GOT3 (cell line): ENCODE measurements at places on chromosomes 4 and X.

- DNase-seq = no peak
Observed at GRCh38 chrX:27555514-27555913, 34.6 kb upstream of the DCAF8L2 start.

DNA sequence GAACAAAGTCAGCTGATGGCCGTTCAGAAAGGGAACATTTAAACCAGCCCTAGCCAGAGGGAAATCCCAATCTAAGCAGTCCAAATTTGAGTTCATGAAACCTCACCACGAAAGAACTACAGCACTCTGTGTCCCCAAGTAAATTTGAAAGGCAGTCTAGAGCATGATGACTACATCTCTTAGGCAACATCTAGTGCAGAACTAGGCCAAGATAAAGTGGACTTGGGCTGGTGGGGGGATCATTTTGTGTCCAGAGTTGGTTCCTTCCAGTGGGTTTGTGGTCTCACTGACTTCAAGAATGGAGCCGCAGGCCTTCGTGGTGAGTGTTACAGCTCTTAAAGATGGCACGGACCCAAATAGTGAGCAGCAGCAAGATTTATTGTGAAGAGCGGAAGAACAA is 64.9 kb downstream of the KLHL4 start:
- DNase-seq = no peak

DNA sequence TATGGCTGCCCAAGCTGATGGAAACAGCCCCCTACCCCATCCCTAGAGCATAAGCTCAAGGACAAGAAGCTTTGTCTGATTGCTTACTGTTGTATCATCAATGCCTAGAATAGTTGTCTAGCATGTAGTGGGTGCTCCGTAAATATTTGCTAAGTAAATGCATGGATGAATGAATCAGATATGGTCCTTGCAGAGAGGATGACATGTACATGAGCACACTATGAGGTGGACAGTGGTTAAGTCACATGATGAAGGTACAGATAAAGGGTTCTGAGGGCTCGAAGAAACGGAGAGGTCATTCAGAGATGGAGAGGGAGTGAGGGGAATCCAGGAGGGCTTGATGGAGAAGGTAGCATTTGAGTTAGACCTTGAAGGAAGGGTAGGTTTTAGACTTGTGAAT is 214.2 kb downstream of the RBMX2 start:
- DNase-seq = no peak

DNA sequence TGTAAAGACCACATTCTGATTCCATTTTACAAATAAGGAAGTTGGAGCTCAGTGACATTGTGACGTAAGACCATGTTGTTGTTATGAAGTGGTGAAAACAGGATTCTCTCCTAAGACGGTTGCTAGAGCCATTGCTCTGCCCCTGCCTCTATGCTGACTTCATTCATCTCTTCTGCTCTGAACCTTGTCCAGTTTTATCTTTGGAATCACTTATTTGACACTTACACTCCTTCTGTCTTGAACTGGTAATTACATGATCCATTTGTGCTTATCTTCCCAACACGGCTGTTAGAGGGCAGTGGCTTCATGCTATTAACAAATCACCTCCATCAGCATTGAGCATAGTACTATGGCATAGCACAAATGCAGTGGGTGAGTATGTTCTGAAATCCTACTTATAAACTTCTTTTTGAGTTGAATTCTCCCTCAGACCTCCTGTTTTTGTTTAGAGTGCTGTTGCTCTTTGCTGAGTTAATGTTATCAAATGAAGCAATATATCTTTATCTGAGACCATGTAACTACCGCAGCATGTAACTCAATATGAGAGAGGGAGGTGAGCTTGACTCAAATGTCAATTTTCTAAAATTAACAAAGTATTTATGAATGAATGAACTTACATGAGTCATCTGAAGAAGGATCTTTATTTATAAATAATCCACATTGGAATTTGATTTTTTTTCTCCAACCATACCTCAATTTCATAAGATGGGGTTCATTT is 177.8 kb downstream of the RASL11B start:
- no peak for DNase-seq

DNA sequence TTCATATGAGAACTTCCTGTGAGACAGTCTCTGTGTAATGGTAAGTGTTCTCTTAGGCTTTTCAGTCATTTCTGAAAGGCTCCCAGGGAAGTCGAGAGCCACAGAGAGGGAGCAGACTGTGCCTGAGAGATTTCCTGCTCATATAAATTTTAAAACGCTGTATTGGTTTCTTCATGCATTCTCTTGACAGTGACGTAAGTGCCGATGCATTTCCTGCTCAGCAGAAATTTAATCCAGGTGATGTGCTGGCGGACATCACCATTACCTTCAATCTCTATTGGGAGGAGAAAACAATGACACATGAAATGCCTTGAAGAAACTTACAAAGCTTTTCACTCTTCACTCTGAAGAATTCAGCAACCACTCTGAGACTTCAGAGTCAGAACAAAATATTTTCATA is 383.6 kb downstream of the BMPR1B start:
- DNase-seq = no peak

DNA sequence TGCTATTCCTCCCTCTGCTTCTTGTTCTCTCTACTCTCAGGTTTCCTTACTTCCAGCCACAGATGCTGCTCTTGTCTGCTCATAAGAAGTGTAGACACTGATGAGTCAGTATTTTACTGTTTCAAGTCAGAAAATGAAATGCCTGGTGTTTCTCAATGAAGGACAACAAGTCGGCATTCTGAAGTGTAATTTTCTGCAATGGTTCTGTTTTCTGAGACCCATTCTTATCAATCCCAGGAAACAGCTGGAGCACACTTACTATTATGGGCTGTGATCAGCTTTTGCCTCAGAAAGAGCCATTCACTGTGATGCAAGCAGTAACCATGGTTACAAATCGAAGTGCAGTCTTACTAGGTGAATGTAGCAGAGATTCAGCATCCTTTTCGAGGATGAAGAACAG is 42.0 kb downstream of the SLC4A4 start:
- no peak for DNase-seq

- DNase-seq = no peak
Observed at GRCh38 chr4:74822603-74823002, 28.3 kb upstream of the BTC start.

- no peak for DNase-seq
Observed at GRCh38 chrX:13469963-13470684, 99.3 kb upstream of the EGFL6 start.

- DNase-seq = no peak
Observed at GRCh38 chr4:149398993-149399392, 416.6 kb downstream of the IQCM start.

- no peak for DNase-seq
Observed at GRCh38 chr4:38055566-38055965, 95.4 kb downstream of the PTTG2 start.

DNA sequence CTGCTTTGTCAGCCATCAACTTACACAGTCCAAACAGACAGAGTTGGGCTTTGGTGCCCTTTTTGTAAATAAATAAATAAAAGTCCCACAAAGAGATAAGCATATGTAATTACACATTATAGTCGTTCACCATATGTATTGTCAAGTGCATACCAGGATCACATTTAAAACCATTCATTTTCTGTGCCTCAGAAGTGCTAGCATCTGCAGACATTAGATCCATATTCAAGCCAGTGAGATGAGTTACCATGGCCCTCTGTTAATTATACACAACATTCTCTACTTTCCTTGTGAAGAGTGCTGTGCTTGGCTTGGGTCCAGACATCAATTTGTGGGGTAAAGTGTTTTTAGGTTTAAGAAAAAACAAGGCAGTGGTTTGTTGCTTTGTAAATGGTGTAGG is 76.8 kb downstream of the ENOX2 start:
- no peak for DNase-seq

DNA sequence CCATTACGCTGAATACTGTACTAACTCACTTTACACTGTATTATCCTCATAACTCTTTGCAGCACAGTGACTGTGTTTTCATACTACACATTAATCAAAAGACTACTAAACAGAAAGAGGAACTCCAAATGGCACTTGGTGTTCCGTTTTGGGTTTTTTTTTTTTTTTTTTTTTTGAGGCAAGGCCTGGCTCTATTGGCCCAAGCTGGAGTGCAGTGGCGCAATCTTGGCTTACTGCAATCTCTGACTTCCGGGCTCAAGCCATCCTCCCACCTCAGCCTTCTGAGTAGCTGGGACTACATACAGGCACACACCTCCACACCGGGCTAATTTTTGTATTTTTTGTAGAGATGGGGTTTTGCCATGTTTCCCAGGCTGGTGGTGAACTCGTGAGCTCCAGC is 10.7 kb downstream of the KLHL8 start:
- DNase-seq = no peak

DNA sequence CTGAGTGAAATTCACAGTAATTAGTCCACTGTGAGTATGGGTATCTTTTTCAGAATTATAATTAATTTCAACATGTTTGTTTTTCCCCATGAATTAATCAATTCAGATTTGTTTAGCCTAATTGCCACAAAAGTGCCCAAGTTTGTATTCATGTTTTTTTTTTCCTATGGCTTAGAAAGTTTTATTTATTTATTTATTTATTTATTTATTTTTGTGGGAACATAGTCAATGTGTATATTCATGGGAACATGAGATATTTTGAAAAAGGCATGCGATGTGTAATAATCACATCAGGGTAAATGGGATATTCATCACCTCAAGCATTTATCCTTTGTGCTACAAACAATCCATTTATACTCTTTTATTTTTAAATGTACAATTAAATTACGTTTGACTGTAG is 475.3 kb downstream of the ADGRL3 start:
- DNase-seq = no peak

DNA sequence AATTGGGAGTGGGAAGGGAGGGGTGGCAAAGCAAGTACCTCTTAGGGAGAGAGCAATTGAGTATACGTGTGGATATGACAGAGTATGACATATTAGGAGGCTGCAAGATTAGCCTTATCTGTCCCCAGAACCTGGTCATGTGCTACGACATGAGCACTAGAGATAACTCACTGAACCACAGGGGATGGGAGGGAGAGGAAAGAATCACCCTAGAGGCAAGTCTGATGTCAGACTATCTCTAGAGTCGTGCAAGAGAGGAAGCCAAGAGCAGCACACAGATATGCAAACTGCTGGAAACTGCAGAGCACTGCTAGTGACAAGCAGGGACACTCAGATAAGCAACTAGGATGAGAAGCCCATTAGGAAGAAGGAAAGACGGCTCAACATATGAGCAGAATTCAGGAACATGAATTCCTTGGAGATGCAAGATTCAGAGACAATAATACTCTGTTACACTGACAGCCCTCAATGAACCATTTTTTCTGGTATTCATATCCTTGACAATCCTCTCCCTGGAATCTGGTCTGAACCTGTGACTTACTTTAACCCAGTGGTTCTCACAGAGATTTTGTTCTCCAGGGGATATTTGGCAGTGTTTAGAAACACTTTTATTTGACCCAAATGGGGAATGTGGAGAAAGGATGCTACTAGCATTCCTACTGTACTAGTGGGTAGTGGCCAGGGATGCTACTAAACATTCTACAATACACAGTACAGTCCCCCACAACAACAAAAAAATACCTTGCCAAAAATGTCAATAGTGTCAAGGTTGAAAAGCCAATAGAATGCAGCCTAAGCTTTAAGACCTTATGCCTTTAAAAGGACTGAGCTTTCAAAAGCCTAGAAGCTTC is 84.0 kb upstream of the BMP2K start:
- DNase-seq = no peak

- DNase-seq = no peak
Observed at GRCh38 chr4:27148211-27148895, 287.7 kb downstream of the STIM2 start.

GRCh38 chr4:112860830-112861690 is 188.4 kb upstream of the ANK2 start:
- no peak for DNase-seq

DNA sequence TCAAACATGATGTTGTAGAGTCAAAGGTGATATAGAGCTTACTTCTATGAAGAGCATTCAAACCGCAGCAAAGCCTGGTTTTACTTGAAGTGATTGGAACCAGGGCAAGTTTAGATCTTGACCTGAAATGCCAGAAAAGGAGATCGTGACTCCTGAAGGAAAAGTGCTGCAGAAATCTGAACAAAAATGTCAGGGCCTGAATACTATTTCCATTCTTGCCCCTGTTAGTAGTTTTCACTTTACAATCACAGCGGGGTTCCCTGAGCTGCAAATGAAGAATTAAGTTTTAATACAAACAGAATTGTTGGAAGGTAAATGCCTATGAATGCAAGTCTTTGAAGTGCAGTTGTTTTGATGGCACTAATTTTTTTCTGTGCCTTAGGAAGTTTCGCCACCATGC is 4.1 kb downstream of the SLIT2 start:
- DNase-seq = no peak

- no peak for DNase-seq
Observed at GRCh38 chrX:150870487-150871340, 27.8 kb downstream of the CD99L2 start.

- no peak for DNase-seq
Observed at GRCh38 chrX:50099331-50099730, 101.5 kb downstream of the AKAP4 start.

- DNase-seq = no peak
Observed at GRCh38 chr4:123587983-123588494, 191.4 kb downstream of the SPRY1 start.

DNA sequence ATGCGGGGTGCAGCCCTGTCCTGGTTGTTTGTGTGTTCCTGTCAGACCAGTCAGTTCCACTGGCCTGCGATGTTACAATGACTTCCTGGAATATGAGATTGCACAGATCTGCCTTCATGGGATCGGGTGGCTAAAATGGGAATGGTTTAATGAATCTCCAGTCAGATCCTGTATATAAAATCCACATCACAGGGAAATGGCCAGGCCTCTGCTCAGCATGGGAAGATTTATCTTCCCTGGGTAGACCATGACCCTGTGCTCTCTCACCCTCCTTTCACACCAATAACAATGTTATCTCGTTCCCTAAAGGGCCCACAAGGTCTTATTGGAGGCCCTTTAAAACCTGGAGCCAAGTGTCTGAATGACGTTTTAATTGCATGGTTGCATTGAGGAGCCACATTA is 307.4 kb downstream of the RAB28 start:
- no peak for DNase-seq

DNA sequence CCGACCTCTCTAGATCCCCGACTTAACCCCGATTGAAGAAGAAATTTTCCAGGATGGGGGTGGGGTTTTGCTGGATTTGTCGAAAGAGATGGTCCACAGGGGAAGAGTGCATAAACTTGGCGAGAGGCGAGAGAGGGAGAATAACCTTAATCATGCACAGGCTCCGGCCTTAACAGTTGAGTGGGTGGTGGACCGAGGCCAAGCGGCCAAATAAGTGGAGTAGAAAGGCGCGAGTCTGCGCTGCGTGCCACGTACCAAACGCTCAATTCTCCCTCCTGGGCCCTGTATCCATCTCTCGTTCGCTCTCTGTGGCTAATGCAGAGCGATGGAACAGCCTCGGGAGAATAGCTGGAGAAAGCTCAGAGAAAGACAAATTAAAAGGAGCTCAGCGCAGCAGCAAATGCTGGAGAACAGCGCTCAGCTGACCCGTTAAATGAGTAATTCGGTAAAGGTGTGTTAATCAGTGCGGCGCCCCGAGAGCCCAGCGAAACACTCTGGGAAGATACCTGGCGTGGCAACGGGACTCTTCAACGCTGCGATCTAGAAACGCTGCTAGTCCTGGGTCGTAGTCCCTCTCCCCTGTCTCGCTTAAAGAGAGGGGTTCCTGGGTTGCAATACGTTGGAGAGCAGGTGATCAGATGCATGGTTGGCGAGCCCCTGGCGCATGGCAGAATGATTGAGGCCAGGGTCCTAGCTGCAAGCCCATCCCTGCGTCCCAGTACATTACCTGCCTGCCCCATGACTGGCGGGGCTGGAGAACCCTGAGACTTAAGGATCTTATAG is 887 bp upstream of the IL1RAPL2 start:
- DNase-seq = no peak
